ENCODE measurements at places on chromosomes 3 and 15.

GRCh38 chr15:89578146-89578545 is 2.9 kb downstream of the TICRR start:
- no peak for DNase-seq

- peak; percentile 14 for DNase-seq
Measured at GRCh38 chr3:194689493-194689944, 3.8 kb downstream of the FAM43A start.

DNA sequence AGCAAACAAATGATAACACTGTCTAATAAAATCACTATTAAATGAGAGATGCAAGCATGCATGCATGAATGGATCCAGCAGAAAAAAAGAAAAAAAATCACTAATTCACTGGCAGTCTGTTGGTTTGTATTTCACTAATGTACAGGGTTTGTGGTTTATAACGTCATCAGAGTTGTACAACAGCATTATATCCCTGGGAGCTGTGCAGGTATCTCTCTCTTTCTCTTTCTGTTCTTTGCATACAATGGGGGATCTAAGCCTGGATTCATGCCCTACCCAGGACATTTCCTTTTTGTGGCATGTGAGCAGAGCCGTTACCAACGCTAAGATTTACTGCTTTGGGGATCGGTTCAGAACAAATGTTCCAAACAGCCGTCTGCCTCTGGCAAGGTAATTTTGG is 229.5 kb downstream of the SOX2 start:
- DNase-seq, result no peak

GRCh38 chr3:12752809-12753208 is 6.2 kb downstream of the TMEM40 start:
- no peak for DNase-seq

- DNase-seq, result no peak
Measured at GRCh38 chr3:47890828-47891612, 88.1 kb downstream of the DHX30 start.

- peak; percentile 4 for DNase-seq
Measured at GRCh38 chr15:37764733-37765191, 169.7 kb upstream of the TMCO5A start.

DNA sequence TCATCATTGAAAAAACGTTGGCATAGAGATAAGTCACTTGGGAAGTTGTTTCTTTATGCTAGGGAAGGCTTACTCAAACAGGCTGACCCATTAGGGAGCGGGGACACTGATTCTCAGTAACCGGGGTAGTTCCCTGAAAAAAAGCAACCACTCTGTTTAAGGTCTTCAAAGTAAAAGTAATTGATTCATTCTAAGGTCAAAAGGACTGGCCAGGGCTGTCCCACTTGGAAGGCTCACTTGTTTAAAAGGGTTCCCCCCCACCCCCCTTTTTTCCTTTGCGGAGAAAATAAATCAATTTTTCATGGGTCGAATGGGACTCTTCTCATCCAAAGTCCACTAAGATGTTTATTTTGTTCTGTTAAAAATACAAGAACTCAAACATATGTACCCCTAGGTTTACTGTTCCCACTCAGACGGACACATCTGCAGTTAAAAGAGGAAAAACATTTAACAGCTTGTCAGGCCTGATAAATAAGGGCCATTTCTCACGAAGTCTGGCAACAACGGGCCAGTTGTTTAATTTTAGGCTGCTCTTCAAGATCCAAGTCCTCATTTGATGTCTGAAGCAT is 53.0 kb downstream of the ARHGEF3 start:
- no peak for DNase-seq
